ENCODE measurements at places on chromosomes 1 and 21.
A peak's percentile ranks its signal among the peaks of the same experiment; 100 is the strongest.

DNA sequence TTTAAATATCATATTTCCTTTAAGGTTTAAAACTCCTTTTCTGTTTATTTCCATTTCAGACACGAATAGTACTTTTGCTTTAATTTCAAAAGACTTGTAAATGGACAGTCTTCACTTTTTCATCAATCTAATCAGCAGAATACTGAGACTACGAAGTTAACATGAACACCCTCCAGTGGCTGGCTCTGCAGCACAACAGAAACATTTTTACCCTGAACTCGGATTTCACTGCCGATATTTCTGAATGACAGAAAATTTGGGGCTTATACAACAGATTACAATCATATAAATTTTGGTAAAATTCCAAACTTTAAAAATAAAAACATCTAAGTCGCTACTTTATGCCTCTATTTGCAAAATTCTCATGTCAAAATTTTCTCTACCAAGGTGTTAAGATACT lies 86.2 kb downstream of the AKT3 start:
- no peak for DNase-seq

GRCh38 chr21:31592963-31593560 lies 66.4 kb upstream of the SOD1 start:
- no peak for DNase-seq

DNA sequence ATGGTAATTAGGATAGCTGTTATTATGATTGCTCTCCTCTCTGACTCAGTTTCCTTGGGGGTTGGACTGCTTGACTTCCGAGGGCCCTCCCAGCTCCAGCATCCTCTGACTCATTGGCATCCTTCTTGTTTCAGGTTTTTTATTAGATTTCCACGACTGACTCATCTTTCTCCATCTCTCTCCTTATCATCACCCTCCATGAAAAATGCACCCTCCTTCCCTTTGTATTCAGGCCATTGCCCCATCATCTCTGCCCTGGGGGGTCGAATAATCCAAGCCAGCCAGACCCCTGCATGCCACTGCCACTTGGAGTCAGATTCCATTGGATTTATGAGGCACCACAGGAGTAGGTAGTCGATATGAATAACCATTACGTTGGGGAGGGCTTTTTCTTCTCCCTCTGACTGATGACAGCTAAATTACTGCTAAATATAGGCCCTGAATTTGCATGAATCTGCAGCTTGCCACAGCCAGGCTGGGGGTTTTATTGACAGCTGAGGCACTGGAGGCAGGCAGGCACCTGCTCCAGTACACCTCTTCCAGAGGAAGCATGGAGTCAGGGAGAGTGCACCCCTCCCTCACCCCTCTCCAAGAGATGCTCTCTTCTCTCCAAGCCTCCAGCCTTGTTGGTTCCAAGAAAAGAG lies 91.7 kb downstream of the C1orf94 start:
- DNase-seq: no peak

- peak; percentile 1 for DNase-seq
Observed at GRCh38 chr1:14415396-14415795, 183.1 kb upstream of the KAZN start.

GRCh38 chr1:216794586-216794985 lies 71.4 kb upstream of the ESRRG start:
- DNase-seq: no peak

- no peak for DNase-seq
Observed at GRCh38 chr1:93768380-93768863, 86.8 kb upstream of the BCAR3 start.

DNA sequence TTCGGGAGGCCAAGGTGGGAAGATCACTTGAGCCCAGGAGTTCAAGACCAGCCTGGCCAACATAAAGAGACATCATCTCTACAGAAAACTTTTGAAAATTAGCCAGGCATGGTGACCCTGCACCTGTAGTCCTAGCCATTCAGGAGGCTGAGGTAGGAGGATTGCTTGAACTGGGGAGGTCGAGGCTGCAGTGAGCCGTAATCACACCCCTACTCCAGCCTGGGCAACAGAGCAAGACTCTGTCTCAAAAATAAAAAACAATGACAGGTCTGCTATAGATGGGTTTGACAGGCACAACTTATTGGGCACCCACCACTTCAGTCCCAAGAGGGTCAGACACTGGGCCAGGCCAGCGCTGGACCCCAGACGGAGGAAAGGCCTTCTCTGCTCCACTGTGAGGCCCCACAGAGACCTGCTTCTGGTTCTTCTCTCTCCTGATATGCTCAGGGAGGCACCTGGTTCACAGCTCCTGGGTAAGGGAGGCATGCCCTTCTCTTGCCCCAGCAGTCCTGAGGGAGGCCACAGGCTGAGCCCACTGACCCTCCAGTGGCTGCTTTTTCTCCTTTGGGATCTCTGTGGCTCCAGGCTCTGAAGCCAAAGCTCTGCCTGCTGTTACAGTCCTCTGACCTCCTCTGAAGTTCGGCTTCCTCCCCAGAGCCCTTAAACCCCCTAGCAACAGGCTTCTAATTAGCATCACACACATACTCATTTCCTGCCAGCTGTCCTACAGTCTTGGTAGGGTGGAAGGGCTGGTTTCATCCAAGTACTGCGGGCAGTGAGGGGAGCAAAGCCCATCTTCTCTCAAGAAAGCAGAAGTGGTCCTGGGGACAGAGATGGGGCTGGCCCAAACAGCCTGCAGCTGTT lies 14.4 kb downstream of the S100A16 start:
- DNase-seq: peak; percentile 37

DNA sequence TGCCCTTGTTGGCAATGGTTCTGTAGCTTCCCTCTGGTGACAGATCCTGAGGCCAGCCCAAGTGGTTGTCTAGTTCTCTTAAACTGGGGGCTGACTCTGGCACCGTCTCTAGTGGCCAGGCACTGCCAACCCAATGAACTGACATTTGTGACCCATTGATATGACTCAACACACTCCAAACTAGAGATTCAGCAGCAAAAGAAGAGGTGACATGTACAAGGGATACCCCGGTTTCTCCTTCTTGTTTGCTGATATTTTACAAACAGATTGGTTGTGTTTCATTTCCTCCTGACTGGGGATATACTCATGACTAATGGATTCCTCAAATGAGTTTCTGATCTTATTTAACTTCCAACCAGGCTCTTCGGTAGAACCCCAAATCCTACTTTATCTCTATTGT lies 65.9 kb upstream of the DNAJC6 start:
- no peak for DNase-seq

DNA sequence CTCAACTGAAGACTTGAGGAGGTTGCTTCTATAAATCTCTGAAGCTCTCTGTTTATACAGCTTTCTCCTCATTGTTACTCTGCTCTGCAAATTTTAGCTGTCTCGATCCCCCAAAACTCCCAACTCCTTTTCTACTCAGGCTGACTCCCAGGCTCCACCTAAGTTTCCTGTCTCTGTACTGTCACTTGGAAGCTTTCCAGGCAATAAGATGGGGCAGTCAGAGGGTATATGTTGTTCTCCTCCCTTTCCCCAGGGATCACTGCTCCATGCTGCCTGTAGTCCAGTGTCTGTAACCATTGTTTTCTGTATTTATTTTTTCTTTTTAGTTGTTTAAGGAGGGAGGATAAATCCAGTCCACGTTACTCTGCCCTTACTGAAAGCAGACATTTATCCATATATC lies 13.4 kb downstream of the TSNAX start:
- no peak for DNase-seq

- no peak for DNase-seq
Observed at GRCh38 chr1:240036526-240036925, 55.2 kb upstream of the FMN2 start.

DNA sequence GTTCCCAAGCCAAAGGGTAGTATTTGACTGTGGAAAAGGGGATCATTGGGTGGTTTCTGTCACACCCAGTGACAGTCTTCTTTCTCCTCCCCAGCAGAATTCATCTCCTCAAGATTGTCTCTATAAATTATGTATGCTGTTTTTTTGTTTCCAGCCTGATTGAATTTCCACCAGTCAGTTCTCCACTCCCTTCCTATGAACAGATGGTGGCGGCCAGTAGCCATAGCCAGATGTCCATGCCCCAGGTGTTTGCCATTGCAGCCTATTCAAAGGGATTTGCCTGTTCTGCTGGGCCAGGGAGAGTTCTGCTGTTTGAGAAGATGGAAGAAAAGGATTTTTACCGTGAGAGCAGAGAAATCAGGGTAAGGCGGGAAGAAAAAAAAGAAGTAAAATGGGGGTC lies 12.9 kb downstream of the CFAP57 start:
- no peak for DNase-seq

DNA sequence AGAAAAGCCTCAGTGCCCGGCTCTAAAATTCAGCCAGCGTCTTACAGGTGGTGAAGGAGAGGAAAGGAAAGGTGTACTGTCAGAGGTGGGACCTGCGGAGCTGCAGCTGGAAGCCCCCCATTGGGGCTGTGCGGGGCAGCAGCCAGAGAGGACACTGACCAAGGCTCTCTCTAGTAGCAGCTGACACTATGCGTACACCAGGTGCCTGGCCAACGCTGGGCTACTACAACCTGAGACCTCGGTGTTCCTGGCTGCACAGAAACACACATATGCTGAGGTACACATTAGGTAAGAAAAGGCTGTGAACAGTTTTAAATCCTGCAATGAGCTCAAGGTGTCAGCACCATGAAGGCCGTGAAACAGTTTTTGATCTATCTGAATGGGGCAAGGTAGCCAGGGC lies 55.5 kb upstream of the EDN2 start:
- no peak for DNase-seq

- no peak for DNase-seq
Observed at GRCh38 chr1:75953461-75953860, 21.3 kb upstream of the ASB17 start.

GRCh38 chr1:221241157-221241556 lies 361.9 kb downstream of the HLX start:
- no peak for DNase-seq

DNA sequence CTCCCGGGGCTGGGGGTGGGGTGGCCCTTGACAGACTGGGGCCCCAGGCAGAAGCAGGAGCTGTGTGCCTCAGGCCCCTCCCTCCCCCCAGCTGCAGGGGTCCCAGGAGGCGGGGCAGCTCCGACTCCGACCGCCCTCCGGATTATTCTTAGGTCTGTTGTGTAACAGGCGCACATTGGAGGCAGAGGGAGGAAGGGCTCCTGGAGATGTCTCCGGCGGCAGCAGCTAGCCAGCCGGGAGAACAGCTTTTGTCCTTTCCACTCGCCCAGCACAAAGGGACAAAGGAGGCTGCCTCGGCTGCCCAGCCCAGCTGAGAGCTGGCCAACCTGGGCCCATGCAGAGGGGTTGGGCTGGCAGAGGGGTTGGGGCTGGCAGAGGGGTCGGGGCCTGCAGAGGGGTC lies 29.7 kb upstream of the PLCH2 start:
- DNase-seq: no peak

GRCh38 chr1:31879981-31880608 lies 58.1 kb downstream of the PTP4A2 start:
- DNase-seq: no peak

DNA sequence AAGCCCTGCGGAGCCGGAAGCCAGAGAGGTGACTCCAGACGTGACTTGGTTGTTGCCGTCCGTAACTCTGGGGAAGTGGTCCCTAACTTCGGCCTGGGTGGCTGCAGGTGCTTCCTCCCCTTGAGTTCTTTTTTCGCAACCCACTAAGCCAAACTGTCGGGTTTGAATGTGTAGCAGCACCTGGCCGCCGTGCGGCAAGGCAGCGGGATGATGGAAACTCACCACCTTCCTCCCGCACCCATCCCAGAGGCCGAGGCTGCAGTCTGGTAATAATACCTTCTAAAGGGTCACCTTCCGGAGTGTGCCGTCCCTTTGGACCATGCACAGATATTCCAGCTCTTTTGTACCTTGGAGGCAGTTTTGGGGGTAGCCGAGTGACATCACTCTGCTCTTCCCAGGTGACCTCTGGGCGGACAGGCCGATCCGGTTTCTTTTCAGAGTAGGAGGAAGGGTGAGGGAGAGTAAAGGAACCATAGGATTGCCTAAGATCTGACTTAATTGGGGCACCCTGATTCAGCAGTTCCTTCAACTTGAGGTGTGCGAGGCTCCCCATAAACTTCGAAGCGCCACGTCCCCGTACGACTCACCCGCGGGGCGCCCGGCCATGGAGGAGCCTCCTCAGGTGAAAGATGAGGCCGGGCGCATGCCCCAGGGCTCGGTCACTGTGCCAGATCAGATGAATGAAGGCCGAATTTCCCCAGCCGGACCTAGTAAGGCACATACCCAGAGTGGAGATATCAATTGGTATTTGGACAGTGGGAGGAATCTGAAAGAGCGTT lies 1.0 kb downstream of the KCNK1 start:
- peak; percentile 28 for DNase-seq

- DNase-seq: no peak
Observed at GRCh38 chr1:176460544-176461336, 2.2 kb upstream of the PAPPA2 start.

DNA sequence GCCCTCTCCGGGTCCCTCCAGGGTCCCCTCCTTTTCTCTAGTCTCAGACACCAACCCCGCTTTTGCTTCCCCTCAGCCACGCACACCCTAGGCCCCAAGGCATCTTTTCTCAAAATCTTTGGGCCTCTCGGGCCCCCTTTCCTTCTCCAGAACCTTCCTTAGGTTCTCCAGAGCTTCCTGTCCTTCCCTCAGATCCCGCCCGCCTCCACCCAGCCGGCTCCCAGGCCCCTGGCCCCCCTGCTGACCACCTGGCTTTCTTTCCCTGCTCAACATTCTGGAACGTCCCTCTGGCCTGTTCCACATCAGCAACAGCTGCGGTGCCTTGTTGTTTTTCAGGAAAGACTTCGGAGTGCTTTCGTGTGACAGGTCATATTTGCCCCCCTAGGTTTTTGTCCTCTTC lies 1.2 kb downstream of the ZDHHC18 start:
- no peak for DNase-seq

GRCh38 chr1:99385852-99386251 lies 121.6 kb downstream of the PLPPR4 start:
- no peak for DNase-seq

DNA sequence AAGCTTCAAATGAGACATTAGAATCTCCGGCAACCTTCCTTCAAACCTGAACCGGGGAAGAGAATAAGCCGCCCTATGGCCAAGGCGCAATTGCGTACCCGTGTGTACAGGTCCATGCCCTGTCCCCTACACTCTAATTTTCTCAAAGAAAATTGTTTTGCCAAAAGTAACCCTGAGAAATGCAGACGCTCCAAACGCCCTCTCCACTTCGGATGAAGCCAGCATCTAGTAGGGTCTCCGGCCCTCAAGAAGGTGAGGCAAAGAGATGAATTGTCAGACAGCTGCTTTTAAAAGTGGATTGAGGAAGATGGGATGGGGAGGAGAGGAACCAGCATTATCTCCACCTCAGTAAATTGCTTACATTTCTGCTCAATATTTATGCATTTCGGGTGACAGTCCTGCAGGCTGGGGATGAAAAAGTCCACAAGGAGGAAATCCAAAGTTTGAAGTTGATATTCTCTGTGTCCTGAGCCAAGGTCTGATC lies 630 bp upstream of the LHX9 start:
- no peak for DNase-seq

DNA sequence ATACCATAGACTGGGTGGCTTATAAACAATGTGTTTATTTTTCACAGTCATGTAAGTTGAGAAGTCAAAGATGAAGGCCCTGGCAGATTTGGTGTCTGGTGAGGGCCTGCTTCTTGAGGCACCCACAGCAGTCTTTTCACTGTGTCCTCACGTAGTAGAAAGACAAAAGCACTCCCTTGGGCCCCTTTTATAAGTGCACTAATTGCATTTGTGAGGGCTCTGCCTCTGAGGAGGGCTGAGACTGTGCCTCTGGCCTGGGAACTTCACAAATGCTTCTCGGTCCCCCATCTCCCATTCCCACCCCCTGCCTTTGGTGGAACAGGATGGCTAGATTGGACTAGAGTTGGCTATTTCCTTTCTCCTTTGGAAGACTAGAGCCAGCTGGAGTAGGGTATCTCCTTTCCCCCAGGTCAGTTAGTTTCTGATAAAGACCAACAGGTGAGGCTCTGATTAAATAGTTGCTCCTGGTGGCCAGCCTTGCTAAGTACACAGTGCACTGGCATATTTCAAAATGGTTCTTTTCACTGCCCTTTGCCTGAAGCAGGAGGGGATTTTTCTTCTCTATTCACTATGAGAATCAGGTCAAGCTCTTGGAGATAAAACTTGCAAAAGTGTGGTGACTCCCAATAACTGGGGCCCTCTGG lies 82.9 kb downstream of the PLPPR4 start:
- DNase-seq: no peak

All from activated CD4-positive, alpha-beta T cell treated with anti-CD3 and anti-CD28 coated beads, Interleukin-10, Interleukin-2, amounts not matched to agents 100 ng/mL and 50 ng/mL, durations not matched to agents 16 hours and 8 hours (primary cell).